ENCODE measurements at places on chromosomes 16 and 17.

DNA sequence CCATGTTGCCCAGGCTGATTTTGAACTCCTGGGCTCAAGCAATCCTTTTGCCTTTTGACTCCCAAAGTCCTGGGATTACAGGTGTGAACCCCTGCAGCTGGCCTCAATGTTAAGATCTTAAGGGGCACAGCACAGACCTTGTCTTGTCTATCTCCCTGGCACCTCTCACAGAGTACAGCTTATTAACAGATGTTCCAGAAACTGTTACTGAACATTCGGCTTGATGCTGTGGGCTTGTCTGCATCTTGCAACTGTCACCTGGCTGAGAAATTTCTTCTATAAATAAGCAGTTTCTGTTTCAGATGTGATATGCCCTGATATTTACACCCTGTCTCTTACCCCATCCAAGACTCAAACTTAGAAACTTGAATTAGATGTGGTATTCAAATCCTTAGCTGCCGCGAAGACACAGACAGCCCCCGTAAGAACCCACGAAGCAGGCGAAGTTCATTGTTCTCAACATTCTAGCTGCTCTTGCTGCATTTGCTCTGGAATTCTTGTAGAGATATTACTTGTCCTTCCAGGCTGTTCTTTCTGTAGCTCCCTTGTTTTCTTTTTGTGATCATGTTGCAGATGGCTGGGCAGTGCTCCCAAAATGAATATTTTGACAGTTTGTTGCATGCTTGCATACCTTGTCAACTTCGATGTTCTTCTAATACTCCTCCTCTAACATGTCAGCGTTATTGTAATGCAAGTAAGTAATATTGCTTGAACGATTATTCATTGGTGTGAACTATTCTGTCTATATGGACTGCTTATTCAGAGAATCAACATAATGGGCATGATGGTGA is at the start of gene TNFRSF17:
TSS of gene TNFRSF17 (plus strand) at position 450 of the 791 bp plus-strand sequence. CDS start at position 565, 115 bp downstream.
- no peak for DNase-seq

- DNase-seq = peak; percentile 18
These were observed at the start of gene MCRIP2 for GRCh38 chr16:641326-642188. TSS of gene MCRIP2 (plus strand) at chr16:641828. CDS start at chr16:641992, 164 bp downstream.

- DNase-seq = no peak
These were observed 2.0 kb downstream of the ADAT1 start for GRCh38 chr16:75621170-75621477.

DNA sequence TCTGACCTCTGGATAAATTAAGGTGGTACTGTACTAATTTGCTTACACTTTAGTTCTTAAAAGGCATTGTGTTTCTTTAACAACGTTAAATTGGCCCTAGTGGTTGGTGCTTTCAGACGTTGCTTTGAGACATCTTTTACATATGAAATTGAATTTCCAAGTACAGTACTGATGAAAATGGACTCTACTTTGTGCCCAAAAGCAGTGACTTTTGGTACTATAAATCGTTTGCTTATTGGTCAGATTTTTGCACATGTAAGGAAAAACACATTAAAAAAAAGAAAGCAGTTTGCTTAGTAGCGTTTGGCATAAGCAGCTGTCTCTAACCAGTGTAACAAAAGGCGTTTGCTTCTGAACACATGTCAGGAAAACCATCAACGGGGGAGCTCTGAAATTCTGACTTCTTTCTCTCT is 139.6 kb downstream of the CDK5R1 start:
- DNase-seq = no peak

DNA sequence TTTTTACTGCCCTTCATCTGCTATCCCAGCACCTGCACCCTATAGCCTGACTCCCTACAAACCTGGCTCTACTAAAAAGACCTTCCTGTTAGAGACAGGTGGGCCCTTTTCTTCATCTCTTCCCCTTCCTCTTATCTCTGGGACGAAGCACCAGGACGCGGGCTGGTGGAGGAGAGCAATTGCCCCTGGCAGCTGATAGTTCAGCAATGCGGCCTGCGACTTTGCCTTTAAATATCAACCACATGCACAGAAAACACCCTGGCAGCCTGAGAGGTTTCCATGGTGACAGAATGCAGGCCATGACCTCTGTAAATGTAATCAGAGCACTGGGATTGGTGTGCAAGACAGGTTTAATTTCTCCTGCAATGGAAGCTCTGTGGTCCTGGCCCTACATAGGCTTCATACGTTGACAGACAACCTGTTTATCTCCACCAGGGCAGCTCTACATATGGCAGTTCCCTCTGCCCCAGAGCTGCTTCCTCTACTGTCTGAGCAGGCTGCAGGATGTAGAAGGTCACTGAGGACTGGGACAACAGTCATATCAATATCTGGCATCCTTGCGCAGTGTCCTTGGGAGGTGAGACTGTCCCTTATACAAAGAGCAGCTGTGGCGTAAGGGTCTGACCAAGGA is 10.0 kb upstream of the SKAP1 start:
- no peak for DNase-seq

- no peak for DNase-seq
These were observed 560 bp downstream of the RAI1 start for GRCh38 chr17:17681744-17682292.

- DNase-seq = no peak
These were observed 4.0 kb downstream of the STXBP4 start for GRCh38 chr17:54972406-54973138.

DNA sequence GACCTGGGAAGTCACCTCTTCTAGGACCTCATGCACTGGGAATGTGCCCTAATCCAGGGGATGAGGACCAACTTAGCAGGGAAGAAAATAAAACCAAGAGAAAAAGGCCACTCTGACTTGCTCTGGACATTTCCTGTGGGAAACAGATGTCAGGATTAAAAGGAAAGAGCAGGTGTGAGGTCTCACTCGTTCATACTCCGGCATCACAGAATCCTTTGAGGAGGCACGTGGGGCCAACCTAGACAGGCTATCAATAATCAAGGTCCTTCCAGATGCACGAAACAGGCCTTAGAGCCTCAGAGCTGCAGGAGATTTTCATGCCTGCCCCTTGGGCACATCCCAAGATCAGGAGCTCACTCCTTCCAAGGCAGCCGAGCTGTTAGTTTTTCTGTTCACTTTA is 321.5 kb upstream of the CCL2 start:
- no peak for DNase-seq

DNA sequence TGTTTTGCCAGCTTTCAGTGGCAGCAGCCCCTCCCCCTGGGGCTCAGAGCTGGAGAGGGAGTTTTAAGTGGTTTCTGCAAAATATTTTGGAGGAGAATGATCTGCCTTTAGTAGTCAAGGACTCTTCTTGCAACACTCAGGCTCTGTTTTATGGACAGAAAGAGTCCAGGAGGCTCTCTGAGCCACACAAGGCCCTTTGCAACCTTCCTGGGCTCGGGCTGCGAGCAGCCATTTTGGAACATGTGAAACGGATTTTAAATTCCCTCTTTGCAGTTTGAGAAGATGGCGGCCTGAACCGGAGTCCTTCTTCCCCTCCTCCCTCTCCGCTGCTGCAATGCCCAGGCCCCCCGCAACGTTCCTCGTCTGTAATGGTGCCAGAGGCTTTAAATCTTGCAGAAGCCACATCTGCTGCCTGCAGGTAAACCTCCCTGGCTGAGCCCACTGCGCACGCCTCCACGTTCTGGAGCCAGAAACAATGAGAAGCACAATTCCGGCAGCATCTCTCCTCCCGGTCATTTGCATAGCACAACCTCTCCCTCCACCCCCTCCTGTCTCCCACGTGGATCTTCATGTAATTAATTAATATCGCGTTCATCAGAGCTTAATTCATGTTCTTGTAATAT is 386.1 kb downstream of the SEC14L1 start:
- no peak for DNase-seq

DNA sequence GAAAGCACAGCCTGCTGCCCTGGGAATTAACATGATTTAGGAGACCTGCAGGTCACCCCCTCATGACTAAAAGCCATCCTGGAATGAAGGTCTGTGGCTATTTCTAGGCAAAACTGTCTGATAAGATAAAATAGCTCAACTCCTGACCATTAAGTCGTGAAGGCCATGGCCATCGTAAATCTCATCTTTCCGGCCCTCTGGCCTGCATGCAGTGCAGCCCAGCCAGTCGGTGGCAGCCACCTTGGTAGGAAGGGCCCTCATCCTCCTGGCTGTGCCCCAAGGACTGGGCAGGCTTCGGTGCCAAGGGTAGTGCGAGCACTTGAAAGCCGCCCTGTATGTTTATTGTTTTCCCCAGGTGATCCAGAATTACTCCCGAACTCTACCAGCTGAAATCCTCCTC is 18.2 kb upstream of the MEOX1 start:
- DNase-seq = no peak

DNA sequence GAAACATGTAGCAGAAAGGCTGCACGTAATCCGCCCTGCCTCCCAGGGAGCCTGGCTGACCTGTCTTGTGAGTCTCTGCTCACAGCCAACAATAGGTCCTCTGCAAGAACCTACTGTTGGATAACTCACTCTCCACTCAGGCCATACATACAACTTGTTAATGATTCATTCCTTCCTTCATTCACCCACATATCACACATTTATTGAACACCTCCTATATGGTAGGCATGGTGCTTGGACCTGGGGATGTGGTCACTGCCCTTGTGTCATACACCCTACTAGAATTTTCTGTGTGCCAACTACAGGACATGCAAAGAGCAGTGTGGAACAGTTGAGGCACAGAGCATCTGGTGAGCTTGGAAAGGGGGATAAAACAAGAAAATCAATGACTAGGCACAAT is 28.1 kb upstream of the HNF1B start:
- no peak for DNase-seq

- DNase-seq = no peak
These were observed 29.6 kb downstream of the XPO6 start for GRCh38 chr16:28182183-28182582.

DNA sequence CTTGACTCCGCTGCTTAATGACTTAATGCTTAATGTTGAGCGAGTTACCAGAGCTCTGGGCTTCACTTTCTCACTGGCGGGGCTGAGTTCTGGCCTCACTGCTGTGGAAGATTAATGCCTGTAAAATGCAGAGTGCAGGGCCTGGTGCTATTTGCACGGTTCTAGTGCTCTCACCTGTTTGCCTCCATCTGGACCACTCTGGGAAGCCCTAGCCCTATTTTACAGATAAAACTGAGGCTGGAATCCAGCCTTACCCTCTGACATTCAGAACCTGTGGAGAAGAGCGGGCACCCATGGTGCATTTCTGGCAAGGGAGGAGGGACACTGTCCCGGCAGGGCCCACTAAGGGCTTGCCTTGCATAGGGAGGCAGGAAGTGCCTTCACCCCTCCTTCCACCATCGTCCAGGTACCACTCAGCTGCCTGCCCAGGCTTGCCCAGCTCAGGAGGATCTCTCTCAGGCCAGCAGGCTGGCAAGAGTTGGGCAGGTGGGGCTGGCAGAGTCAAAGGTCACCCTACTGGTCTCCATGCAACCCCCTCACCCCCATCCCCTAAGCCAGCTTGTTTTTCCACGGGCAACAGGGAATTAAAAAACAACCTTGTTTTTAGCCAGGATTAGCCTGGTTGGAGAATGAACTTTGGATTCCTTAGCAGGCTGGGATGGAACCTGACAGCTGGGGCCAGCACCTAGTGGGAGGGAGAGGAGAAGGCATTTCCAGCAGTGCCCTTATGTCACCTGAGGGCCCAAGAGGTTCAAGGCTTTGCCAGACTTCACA is 4.1 kb upstream of the UBALD1 start:
- DNase-seq = no peak
